ENCODE measurements at places on chromosomes 7 and 10.

DNA sequence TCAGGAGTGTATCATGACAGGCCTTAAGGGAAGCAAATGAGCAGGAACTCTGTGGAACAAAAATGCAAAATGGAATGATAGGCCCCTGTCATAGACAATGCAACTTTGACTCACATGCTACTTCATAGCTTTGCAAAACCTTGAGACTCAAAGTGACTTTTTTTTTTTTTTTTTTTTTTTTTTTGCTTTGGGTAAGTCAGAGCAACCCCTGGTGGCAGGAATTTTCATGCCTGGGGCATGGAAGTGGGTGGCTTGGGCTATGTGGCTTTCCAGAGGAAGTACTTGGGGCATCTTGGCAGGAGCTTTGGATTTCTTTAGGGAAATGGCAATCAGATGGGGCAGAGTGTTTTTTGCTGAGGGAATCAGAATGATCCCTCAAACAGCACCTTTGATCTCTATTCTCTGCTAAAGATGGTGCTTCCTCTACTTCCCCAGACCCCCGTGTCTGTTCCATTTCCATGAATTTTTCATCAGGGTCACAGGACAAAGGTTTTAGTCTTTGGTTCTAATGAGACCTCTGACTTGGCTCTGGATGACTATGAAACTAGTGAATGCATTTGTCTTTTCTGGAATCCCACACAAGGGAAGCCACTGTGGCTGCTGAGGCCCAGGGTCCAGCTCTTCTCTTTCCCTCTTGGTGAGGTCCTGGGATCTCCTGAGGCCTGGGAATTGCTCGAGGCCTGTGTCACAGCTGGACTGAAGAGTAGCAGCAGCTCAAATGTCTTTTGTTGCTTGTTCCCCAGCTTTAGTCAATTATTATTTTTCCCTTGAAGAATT lies 62.8 kb downstream of the TACC2 start:
- DNase-seq, result peak; percentile 70

DNA sequence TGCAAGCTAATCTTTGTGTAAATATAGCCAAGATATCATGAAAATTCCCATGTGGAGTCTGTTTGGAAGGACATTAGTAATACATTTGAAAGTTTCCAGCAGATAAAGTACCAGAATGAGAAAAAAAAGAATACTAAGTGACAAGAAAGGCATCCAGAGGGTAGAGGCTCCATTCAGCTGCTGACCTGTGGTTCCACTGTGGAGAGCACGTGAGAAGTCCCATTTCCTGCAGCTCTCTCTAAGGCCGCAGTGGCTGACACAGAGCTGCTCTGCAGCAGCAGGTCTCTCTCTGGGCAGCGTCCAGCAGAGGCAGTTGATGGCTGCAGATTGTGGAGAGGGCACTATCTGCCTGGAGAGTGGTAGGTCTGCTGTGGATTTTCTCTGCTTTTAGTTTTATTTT lies 100.1 kb upstream of the TMEM72 start:
- DNase-seq, result no peak

- no peak for DNase-seq
Measured at GRCh38 chr7:68213838-68214237, 1217.2 kb downstream of the TYW1 start.

DNA sequence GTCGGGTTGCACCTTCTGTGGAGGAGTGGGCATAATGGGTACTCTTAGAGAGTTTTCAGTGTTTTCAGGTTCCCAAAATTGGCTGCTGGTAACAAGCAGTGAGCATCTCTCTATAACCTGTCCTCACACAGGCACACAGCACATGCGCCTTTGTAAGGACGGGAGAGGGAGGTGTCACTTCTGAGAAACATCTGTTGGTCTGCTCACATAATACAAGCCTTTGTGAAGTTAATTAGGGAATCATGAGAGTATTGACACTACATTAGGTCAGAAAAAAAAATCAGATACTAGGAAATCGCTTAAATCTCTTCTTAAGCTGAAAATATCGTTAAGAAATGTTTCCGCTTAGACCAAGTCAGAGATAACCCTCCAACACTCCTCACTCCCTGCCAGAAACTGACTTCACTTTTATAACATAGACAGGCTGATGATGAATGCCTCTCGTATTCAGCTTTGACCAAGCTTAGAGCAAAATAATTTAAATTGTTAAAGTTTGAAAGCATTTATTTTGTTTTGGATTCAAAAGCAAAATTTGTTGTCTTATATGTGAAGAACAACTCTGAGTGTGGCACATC lies 769.7 kb downstream of the TNS3 start:
- DNase-seq, result no peak

DNA sequence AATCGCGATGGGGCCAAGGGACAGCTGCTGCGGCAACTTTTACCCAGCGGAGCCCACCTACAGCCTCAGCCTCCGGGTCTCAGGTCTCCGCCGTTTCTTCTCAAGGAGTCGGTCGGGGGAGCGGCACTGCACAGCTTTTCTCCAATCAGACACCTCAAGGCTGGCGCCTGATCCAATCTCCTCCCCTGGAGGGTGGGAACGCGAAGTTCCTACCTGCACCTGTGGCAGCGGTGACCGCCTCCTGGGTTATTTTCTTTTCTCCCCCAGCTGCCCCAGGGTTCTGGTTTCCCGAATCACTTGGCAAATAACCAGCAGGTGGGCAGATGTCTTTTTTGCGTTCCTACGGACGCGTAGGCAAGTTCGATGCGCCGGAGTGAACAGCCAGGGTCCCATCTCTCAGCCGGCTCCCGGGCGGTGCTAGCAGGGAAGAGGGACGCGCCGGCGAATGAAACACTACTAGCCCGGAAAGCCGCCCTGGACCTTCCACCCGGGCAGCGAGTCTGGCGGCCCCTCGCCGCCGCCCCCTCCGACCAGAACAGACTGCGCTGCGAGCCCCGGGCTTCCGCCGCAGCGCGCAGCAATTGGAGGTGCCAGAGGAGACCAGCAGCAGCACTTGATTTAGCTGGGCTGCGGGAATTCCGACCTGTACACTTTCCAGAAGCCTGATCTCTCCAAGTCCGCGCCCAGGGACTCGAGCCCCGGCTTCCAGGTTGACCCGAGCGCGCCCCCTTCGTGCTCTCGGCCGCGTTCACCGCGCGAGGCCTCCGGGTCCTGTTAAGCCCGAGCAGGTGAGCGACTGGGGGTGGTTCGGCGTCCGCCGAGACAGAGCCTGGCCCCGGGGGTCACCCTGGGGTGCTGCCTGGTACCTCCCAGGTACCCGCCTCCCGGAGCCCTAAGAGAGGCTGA lies at the start of gene PRR15:
Gene PRR15, plus strand, starts transcription at position 246 of the 906 bp plus-strand sequence. CDS start 2,495 bp downstream, outside the sequence.
- peak; percentile 27 for DNase-seq

- DNase-seq, result no peak
Measured at GRCh38 chr10:117619707-117620405, 77.3 kb downstream of the EMX2 start.
